ENCODE measurements at places on chromosomes 2 and 18.

GRCh38 chr2:86238354-86238753 is 39.1 kb downstream of the MRPL35 start:
- peak; percentile 71 for DNase-seq

- no peak for DNase-seq
Observed at GRCh38 chr2:219628986-219629901, 1.8 kb downstream of the SLC4A3 start.

DNA sequence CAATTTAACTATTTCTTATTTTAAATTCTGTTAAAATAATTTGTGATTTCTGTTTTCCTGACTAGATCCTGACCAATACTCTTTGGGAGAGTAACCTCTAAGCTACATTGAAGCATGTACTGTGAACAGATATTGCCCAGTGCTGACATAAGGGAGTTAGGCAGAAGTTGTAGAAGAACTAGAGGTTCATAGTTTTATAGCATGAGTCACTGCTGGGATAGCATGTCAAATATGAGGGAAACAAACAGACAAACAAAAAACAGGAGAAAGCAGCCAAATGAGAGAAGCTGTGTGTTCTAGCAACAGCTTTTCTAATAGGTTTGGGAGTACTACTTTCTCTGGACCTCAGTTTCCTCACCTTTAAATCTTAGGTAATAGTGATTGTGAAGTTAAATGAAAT is 72.4 kb downstream of the CERS6 start:
- no peak for DNase-seq

GRCh38 chr2:223585666-223586065 is 16.5 kb downstream of the SCG2 start:
- DNase-seq = no peak

- DNase-seq = no peak
Observed at GRCh38 chr2:216918088-216918680, 58.3 kb upstream of the TNP1 start.

GRCh38 chr2:101223814-101224231 is 28.9 kb upstream of the CNOT11 start:
- DNase-seq = peak; percentile 95

DNA sequence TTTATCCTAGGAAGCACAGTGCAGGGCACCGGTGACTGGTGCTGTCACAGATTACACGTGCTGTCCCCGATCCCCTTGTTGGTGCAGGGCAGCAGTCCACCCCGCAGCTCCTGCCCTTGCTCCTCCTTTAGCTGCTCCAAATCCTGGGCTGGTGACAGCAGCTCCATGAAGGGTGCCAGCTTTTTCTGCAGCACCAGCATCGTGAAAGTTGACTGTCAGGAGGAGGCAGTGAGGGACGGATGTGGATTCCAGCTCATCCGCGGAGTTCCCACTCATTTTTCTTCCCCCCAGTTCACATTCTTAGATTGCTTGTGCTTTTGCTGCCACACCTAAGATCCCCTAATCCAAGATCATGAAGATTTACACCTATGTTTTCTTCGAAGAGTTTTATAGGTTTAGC is 67.5 kb downstream of the ONECUT2 start:
- DNase-seq = no peak

DNA sequence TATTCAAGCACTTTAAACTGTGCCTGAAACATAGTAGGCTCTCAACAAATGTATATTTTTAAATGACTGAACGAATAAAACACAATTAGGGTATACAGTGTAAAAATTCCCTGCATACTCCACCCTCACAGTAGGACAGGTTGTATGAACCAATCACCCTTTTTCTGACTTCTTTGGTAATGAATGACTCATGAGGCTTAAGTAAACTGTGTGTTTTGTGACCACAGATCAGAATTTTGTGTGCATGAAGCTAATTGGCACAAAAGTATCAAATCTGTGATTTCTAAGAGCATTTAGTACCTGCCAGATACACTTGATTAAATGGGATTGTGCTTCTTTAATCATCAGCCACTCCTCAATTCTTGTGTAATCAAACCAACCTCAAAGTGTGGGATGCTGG is 109.9 kb upstream of the MAP4K3 start:
- DNase-seq = no peak
